ENCODE measurements at places on chromosomes 7 and 10.

GRCh38 chr10:35451151-35452016 lies 115.1 kb downstream of the CCNY start:
- DNase-seq, result no peak

- DNase-seq, result no peak
Observed at GRCh38 chr7:2000746-2001321, 231.9 kb downstream of the MAD1L1 start.

DNA sequence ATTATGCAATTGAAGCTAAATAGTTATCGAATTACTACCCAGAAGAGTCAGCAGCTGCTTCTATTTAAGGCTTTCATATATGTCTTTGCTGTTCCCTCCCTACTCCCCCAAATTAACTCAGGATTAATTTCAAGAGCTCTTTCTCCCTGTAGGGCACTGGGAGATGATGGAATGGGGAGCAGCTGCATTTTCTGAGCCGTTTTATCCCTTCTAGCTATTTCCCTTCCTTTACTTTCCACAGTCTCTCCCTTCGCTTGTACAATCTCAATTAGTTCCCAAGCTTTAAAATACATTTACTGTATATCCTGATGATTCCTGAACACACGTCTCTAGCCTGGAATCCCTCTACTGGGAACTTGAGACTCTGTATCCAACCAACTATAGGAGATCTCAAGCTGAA lies 19.8 kb upstream of the TSPAN12 start:
- no peak for DNase-seq

- no peak for DNase-seq
Observed at GRCh38 chr7:155861480-155861868, 49.2 kb upstream of the SHH start.

- no peak for DNase-seq
Observed at GRCh38 chr10:37747081-37747480, 110.3 kb downstream of the ZNF248 start.

GRCh38 chr10:87066865-87067264 lies 27.8 kb downstream of the GLUD1 start:
- no peak for DNase-seq

All from NCI-H187 treated with DMSO at 0.1 percent for 48 hours (cell line).